NAMALWA (cell line): ENCODE measurements at places on chromosomes 4 and X.
A peak's percentile ranks its signal among the peaks of the same experiment; 100 is the strongest.

GRCh38 chr4:4901877-4902276 lies 42.4 kb downstream of the MSX1 start:
- peak; percentile 53 for DNase-seq

DNA sequence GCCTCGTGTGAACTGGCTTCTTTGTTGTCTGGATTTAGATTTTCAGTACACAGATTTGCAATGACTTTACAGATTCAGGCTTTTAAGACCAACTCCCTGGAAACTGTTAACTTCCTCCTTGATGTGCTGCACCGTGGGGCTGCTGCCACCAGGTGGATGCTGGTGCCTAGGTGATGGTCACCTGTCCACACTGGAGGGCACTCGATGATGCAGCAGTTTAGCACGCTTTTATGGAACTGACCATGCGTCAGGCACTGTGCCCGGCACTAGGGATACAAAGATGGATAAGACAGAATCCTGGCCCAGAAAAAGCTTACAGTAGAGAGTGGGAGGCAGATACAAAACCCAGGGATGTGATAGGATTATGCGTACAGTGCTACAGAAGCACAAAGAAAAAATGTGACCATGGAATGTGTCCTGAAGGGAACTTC lies 180.7 kb downstream of the CEP135 start:
- DNase-seq: peak; percentile 20

DNA sequence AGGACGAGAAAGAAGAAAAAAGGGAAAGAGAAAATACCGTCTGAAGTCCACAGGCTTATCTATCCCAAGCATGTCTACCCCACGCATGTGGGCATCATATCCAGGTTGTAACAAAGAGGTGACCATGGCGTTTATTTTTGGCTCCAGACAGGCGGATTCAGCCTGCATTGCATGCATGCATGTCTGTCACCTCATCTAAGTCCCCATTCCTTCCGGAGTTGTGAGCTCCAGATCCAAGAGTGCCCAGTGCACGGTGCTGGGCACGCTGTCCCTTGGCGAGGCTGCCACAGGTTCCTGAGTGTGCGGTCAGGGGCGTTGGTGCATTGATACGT lies 905 bp upstream of the GALNTL6 start:
- DNase-seq: no peak

DNA sequence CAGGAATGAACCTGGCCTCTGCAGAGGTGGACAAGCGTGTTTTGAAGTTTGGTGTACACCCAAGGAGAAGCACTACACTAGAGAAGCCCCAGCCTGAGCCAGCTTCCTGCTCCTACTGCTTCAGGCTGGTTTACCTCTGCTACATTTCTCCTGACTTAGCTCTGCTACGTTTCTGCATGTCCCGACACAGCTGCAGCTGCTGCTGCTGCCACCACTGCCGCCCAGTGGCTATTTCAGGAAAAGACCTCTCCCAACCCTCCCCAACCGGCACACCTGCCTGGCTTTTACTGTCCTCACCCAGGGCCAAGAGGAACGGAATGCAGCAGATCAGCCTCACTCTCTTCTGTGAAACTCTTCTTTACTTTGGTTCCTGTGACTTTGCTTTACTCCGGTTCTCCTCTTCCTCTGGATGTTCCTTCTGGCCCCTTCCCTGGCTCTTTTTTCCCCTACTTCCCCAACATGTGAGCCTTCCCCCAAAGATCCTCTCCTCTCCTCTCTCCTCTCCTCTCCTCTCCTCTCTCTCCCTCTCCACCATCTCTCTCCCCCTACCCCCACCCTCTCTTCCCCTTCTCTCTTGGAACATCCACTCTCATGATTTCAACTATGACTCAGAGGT lies 3.1 kb upstream of the P2RY4 start:
- DNase-seq: peak; percentile 62

- DNase-seq: no peak
These were observed 282.5 kb upstream of the RASGEF1B start for GRCh38 chr4:81754169-81754568.

DNA sequence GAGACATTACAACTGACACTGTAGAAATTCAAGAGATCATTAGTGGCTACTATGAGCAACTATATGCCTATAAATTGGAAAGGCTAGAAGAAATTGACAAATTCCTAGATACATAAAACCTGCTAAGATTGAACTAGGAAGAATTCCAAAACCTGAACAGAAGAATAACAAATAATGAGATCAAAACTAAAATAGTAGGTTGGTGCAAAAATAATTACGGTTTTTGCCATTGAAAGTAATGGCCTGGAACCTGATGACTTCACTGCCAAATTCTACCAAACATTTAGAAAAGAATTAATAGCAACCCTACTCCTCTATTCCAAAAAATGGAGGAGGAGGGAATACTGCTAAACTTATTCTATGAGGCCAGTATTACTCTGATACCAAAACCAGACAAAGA lies 824.9 kb downstream of the KLHL13 start:
- no peak for DNase-seq

DNA sequence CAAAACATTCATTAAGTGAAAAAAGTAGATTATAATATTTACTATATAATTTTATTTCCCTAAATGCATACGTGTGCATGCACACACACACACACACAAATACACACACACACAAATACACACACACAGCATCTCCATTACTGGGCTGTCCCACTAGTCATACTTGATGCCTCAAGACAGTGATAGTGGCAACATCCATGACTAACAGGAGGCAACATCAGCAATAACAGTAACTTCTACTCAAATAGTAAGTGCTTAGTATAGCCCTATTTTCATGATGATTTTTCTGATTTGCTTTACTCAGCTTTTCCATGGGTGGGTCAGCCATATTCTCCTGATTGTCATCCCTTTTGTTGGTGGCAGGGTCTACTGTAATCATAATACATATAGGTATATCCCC lies 325.9 kb upstream of the TEX13C start:
- no peak for DNase-seq

DNA sequence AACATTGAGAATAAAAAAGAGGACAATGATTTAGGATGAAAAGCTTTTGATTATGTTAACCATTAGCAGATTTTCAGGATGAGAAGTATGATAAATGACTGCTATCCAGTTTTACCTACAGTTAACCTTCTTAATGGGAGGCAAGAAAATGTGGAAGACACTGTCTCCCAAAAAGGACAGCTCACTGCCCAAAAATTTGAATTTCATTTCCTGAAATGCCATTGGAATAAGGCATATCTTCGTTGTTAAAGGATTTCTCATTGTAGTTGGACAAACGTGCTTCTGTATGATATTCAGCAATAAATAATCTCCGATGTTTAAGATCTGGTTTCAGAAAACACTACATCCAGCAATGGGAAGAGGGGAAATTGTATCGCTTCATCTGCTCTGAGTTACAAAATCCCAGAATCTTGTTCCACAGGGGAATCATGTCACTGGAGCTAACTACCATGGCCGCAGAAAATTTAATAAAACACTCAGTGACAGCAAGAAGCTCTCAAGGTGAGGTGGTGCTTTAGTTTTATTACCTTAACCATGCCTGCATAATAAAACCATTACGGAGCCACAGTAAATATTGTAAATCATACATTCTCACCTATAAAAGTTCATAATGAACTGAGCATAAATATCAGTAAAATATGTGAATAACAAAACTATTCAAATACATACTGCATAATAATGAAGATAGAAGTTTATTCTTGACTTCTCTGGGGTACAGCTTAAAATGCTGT lies 552.3 kb downstream of the PCDH7 start:
- no peak for DNase-seq

DNA sequence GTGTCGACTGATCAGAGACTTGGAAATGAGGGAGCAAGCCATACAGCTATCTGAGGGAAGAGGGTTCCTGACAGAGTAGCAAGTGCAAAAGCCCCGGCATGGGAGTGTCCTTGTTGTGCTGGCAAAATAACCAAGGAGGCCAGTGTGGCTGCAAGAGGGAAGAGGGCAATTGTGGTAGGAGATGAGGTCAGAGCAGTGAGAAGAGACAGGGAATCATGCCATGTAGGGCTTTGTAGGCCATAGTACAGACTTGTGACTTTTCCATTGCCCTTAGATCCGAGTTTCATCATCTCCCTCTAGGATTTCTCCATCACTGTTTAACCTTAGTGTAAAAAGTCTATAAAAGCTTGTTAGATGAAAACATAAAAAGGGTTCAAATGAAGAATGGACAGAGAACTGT lies 76.2 kb downstream of the DOCK11 start:
- DNase-seq: no peak

- peak; percentile 60 for DNase-seq
These were observed 30.4 kb downstream of the SMAD1 start for GRCh38 chr4:145511913-145512522.

DNA sequence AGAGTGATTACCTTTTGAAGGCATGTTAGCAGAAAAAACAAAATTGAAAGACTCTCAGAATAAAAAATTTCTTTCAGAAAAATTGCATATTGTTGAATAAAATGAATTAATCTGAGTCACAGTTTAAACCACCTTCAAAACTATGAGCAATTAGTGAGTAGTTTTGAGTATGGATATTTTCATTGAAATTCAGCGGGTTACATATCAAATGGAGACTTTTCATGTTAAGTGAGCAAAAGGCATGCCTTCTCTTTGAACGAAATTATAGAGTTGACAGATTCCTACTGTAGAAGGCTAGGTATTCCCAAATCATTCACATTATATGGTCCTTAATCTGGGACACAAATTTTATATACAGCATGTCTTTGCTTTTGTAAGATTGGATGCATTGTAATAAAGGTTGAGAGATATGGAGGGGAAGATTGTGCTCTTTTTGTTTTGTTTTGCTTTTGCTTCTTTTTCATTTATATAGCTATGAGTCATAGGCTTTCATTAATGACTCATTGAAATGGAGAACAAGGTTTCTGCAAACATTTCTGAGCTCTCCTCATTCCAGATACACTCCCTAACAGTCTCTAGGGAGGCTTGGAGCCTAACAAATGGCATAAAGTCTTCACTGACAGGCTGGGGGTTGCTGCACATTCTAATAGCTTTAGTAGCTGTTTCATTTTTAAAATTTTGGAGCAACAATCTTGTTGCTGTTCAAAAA lies 21.6 kb downstream of the PCDH18 start:
- DNase-seq: no peak

DNA sequence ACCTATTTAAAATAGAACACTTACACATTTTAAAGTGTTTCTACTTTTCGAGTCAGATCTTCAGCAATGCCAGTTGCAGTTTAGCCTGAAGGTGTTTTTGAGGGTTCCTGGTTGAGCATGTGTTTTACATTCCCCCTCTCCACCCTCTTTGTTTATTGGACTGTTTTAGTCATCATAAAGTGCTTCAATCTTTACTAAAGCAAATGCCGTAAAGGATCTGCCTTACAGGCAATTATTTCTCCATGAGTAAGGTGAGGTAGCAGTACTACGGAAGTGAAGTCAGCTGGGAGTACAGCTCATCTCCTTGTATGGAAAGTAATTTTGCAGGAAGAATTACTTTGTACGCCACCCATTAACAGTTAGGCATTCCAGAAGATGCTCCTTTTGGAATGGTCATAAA lies 36.9 kb downstream of the PDLIM5 start:
- no peak for DNase-seq

GRCh38 chr4:185879666-185880312 lies 67.8 kb upstream of the SORBS2 start:
- DNase-seq: no peak
